ENCODE measurements at places on chromosomes 16 and 17.

- DNase-seq = no peak
These were observed 24.5 kb downstream of the AP1G1 start for GRCh38 chr16:71784093-71784492.

DNA sequence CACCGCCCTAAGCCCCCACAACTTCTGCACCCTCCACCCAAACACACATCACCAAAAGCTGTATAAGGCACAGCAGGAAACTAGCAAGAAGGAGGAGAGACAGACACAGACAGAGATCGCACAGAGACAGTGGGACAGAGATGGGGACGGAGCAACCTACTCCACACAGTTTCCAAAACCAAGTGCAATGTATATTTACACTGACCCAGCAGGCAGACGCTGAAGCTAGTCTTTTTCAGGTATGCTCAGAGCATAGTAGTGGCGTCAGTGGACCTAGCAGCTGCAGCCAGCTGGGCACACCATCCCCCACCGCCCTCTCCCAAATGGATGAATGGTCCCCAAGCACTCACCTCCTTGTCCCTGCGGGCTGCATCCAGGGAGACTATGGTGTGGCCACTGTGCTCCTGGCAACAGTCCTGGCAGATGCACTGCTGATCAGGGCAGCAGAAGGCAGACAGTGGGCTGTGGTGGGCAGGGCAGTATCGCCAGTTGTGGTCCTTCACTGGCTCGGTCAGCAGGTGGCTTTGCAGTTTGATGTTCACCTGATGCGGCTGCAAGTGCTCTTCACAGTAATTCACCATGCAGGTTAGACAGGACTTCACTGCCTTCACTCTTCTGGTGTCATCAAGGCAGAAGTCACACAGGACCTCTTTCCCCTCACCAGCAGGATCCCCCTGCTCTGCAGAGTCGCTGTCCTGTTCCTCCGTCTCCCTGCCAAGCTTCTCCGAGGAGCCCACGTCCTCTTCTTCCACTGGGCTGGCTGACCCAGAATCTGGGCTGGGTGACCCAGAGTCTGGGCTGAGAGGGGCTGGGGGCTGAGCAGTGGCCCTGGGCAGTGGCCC, 31.5 kb upstream of the FBXW10B start:
- no peak for DNase-seq

DNA sequence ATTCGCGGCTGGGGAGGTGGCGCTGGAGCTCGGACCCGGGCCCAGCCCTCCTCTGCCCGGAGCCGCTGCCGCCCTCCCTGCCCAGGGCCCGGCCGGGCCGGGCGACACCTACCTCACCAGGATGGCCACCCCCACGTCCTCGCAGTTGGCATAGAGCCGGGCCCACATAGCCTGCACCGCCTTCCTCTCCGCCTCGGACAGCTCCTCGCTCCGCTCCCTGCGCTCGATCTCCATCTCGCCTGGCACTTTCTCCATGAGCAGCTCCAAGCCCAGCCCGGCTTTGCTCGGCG, 276 bp downstream of the CYGB start:
- no peak for DNase-seq

GRCh38 chr17:75856062-75856756, 1.1 kb upstream of the WBP2 start:
- peak; percentile 82 for DNase-seq

DNA sequence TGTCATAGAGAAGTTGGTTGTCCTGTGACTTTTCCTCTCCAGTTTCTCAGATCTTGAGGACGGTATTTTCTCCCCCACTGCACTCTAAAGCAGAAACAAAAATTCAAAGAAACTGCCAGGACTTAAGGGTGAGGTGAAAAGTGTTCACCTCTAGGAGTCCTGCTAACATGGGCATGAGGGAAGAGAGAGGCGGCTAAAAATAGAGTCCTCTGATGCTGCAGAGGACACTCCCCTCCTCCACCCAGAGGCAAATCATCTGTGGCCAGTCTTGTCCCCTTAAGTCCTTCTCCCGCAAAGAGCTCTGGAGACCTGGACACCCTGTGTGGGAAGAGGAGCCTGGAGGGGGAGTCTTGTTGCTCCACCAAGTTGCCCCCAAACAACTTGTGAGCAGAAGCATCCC, 4.7 kb upstream of the DDX19A start:
- no peak for DNase-seq

GRCh38 chr16:51050377-51050706, 100.7 kb downstream of the SALL1 start:
- DNase-seq = no peak

DNA sequence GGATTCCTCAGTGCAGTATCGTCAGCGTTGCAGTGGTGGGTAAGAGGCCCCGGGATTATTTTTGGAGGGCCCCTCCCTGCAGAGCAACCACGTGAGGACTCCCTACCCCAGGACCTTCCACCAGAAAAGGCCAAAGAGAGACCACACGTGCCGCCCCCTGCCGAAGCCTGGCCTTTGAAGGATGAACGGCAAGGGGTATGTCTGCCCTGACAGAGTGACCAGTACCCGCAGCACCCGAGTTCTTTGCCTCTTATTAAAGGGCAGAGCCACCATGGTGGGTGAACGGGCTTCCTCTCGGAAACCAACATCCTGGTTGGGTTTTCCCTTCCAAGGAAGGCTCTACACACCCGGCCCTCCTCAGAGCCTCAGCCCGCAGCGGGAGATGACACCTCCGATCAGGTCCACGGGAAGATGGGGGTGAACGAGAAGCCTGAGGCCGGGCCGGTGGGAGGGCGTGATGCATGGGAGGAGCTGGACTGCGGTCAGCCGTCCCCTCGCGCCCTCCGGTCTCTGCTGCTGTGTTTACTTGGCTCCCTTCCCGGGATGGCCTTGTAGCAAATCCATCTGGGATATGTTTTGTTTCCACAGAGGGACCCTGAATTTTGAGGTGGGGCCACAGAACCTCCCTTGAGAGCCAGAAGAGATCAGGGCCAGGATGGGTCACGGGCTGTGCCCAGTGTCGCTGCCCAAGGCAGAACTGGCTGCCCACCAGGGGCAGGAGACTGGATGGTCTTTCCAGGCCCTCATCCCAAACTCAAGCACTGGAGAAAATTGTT, 49.1 kb downstream of the TBC1D16 start:
- DNase-seq = no peak

- no peak for DNase-seq
These were observed 23.8 kb downstream of the SEC14L1 start for GRCh38 chr17:77164483-77165091.

DNA sequence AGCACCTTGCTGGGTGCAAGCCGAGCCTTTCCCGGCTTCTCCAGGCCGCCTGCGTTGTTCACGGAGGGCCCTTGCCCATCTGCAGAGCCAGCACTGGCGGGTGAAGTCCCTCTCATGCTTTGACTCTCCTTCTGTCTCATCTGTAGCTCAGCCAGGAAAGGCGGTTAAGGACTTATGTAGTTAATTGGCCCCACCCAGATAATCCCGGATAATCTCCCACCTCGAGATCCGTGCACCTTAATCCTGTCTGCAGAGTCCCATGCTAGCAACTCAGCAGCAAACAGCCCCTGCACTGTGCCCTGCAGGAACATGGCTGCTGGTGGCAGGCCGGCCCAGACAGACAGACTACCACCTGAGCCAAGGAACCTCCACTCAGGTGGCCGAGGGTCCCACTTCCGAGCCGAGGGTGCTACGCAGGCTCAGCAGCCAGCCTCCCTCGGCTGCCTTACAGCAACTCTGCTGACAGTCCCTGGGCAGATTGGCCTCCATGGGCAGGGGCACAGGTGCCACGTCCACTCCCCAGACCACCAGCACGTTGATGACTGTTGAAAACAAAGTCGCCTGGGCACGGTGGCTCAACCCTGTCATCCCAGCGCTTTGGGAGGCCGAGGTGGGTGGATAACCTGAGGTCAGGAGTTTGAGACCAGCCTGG, 16.9 kb downstream of the RAB40C start:
- DNase-seq = no peak

DNA sequence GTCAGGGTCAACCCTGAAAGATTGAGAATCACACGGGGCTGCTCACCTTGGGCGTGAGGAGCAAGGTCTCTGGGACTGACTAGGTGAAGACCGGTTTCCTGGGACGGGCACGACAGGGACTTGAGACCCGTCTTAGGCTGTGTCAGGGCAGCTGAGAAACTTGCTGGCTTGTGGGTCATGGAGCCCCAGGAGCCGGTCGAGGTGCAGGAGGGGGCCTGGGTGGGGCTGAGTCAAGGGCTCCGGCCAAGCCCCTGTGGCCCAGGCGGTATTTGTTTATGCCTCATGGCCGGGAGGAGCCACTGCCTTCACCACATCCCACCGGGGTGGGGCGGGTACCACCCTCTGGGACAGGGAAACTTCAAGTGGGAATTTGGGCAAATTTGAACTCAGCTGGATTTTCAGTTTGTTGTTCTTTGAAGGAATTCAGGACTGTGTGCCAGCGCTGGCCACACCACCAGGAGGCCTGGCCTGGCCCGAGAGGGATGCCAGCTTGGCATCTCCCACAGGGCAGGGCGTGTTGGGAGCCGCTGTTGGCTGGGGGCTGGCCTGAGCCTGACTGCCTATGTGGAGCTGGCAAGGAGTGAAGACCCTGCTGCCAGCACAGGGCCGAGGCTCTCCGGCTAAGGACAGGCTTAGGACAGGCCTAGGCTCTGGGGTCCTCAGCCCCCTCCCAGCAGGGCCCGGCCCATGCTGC, 116.1 kb downstream of the METRNL start:
- no peak for DNase-seq

DNA sequence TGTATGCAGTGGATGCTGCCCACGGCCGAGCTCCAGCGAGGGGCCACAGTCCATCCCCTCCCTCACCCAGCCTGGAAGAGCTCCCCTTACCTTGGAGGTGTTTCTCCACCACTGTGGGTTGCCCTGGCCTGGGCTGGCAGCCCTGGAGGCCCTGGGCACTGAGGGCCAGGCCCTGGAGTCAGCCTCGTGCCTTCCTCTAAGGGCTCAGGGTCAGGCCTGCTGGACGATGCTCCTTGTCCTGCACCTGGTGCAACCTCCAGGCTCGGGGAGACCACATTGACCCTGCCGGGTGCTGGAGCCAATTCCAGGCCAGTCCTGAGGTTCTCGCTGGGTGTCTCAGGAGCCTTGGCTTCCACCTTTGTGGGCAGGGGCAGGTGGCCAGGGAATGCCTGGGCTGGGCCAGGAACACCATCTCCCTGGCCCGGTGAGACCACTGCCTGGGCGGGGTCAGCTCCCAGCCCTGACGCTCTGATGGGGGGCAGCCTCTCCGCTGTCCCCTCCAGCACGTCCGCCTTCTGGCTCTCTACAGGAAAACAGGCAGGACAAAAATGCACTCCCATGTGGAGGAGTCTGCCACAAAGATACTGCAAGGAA, 10.4 kb downstream of the MYLK3 start:
- DNase-seq = no peak

- DNase-seq = no peak
These were observed 372.7 kb upstream of the ZFHX3 start for GRCh38 chr16:73420676-73421075.

- DNase-seq = peak; percentile 26
These were observed 4.7 kb upstream of the CUEDC1 start for GRCh38 chr17:57959929-57960328.

GRCh38 chr17:77829843-77830799, 128.4 kb upstream of the TNRC6C start:
- DNase-seq = no peak

DNA sequence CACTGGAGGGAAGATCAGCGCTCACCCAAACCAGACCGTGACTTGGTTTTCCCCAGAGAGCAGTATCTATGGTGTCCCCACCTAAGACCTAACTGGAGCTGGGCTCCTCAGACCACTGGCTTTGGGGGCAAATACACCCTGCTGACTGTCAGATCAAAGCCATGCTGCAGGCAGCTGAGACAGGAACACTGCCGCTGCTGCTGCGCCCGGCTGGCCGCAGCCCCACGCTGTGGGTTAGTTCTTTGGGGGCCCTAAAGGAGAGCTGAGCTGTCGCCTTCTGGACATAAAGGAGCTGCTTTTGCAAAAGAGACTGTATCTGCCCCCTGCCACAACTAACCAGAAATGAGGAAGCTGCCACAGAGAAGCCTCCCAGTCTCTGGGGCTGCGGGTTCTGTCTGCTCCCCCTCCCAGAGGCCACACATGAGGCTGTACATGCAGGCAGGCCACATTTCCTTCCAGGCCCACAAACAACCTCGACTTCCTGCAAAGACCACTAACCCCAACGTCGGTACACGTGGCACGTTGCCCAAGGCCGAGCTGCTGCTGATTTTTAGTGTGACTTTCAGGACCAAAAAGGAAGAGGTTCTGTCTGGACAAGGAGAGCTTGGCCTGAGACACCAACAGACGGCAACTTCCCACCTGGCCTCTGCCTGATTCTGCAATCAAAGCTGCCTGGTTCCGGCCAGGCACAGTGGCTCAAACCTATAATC, 18.2 kb upstream of the ABR start:
- peak; percentile 85 for DNase-seq

- no peak for DNase-seq
These were observed 92.9 kb upstream of the ZNF750 start for GRCh38 chr17:82932518-82933310.

- DNase-seq = no peak
These were observed 346.6 kb upstream of the SALL1 start for GRCh38 chr16:51497541-51498211.

DNA sequence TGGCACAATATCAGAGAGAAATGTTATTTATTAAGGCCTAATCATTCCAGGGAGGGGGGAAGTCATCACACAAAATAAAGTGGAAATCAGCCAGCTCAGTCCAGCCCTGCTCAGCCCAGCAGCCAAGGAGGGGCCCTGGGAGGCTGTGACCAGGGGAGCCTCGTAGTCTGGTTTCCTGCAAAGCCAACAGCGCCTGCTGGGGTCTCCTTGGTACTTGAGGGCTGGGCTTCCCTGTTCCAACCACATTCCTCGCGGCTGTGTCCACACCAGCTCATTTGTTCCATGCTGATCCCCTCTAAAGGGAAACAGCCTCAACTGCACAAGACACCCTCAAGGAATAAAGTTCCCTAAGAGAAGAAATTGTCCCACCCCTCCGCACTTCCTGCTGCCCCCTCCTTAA, 154.0 kb downstream of the TMEM132E start:
- DNase-seq = no peak

DNA sequence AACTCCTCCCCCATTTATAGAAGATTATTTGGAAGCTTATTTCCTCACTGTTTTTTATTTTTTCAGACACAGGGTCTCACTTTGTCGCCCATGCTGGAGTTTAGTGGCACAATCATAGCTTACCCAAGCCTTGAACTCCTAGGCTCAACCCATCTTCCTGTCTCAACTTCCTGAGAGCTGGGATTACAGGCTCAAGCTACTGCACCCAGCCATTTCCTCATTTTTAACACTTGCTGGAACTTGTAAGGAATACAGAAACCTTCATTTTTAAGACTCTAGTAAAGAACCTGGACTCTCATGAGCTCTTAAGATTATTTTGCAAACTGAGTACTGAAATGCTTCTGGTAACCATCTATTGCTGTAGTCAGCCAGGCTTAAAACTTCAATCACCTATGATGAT, 29.9 kb downstream of the KANSL1 start:
- DNase-seq = no peak

GRCh38 chr16:79950932-79951719, 350.6 kb upstream of the MAF start:
- DNase-seq = no peak
